ENCODE measurements at places on chromosomes 11 and 22.

DNA sequence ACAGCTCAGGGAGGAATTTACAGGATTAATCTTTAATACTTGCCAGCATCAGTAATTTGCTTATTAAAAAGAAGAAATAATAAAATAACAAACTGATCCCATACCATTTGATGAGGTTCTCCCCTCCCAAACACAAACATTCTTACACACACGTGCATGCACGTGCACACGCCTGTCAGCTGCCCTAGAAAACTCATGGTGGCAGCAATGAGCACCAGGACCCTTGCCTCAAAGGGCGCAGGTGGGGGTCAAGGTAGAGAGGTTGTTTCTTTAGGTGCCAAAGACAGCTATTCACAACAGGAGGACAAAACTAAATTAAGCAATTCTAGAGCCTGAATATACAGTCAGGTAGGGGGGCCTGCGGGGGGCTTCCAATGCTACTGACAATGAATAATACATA is 219.3 kb downstream of the BUD13 start:
- DNase-seq, result no peak

DNA sequence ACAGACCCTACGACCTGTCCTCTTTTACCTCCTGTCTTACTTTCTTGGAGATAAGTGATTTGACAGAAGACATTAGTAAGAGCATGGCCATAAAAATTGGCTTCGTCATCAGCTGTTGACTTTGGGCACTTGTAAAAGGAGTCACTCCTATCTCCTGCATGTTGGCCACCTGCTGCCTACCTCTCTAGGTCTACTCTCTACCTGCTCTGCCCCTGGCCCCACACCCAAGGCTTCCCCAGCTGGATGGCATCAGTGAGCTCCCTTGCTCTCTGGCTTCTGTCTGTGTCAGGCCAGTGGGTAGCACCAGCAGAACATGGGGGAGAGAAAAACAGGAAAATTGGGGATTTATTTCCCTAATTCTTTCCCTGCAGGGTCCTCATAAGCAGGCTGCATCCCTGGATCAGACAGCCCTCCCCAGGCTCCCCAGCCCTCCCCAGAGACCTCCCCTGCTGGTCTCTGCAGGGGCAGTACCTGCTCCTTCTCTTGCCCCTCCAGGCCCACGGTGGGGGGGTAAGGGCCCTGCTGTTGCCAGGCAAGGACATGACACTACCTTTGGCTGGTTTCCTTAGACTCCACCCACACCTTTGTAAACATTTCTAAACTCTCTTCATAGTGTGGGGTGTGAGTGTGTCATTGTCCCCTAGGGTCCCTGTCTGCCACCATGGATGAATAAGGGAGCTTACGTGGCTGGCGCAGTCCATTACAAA is 157.0 kb upstream of the NECTIN1 start:
- DNase-seq, result no peak

GRCh38 chr22:30288419-30289140 is 725 bp downstream of the CASTOR1 start:
- no peak for DNase-seq

DNA sequence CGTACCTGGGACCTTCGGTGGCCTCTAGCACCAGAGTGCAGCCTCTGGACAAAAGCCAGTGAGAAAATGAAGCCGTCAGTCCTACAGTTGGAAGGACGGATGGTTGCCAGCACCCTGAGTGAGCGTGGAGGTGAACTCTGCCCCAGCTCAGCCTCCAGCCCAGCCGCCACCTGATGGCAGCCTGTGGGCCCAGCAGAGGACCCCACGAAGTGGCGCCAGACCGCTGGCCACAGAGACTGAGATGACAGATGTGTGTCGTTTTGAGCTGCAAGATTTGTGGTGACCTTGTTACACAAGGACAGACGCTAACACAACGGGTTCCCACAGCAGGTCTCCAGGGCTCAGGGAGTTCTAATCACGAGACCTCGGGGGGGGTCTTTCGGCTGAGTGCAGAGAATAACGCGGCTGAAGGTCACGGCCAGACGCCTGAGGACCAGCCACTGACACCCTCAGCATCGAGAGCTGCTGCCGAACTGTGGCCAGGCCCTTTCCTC is 75.0 kb downstream of the BRD1 start:
- no peak for DNase-seq

DNA sequence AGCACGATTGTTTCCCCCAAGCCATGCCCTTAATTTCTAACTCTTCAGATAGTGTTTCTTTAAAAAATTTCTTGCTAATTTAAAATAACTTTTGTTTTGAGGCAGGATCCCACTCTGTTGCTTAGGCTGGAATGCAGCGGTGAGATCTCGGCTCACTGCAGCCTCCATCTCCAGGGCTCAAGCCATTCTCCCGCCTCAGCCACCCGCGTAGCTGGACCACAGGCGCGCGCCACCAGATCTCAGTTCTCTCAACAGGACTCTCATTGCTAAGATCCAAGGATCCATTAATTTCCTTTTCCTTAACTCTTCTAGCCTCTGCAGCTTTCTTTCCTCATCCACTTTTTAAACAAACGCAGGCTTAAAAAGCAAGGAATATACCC is 327 bp upstream of the MED17 start:
- no peak for DNase-seq

- no peak for DNase-seq
Observed at GRCh38 chr11:64741375-64742086, 2.4 kb downstream of the RASGRP2 start.

DNA sequence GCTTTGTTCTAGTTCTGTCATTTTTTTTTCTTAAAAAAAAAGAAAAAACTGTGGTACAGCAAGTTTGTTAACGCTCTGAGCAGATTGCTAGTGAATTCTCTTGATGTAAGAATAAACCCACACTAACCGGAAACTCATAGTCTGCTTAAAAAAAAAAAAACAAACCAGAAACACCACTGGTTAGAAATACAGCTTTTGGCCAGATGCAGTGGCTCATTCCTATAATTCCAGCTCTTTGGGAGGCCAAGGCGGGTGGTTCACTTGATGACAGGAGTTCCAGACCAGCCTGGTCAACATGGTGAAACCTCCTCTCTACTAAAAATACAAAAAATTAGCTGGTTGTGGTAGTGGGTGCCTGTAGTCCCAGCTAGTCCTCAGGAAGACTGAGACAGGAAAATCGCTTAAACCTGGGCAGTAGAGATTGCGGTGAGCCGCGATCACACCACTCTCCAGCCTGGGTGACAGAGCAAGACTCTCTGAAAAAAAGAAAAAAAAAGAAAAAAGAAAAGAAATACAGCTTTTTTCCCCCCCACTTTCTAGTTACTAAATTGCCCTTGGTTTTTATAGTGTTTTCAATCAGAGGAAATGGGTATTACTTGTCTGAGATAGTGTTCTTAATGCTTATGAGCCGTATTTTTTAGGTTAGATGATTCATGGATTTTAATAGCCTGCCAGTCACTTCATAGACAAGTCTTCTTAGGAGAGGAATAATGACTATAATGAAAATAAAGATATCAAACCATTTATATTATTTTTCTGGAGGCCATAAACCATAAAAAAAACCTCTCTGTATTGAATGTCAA is 222.8 kb downstream of the DDX10 start:
- DNase-seq, result no peak

DNA sequence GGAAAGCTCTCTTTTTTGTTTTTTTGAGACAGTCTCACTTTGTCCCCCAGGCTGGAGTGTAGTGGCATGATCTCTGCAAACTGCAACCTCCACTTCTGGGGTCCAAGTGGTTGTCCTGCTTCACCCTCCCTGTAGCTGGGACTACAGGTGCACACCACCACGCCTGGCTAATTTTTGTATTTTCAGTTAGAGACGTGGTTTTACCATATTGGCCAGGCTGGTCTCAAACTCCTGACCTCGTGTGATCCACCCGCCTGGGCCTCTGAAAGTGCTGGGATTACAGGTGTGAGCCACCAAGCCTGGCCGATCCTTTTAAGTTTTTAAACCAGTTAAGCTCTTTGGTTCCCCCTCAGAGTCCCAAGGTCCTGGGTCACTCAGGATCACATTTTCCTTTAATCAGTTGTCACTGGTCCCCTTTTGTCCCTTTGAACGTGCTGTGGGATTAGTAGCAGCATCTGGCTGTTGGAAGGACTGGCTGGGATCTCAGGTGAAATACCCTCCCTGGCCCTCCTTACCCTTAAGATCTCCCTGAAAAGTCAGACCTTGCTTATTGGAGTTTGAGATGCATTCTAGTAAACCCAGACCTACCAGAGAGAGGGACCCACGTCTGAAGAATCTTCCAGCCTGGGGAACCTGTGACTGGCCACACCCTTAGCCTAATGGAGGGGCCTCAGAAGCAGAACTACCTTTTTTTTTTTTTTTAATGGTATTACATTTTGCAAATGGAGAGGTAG is 8.1 kb downstream of the MALAT1 start:
- DNase-seq, result no peak

DNA sequence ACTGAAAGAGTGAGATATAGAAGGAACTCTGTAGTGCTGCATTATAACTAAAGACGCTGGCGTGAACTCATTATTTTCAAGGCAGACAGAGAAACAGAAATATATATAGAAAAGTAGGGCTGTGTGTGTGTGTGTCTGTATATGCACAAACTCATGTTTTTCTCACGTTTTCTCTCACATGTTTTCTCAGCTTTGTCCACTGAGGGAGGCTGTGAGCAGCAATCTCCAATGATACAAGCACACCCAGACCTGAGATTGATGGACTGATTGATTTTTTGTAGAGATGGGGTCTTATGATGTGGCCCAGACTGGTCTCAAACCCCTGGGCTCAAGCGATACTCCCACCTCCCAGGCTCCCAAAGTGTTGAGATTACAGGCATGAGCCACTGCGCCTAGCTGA is 122.5 kb downstream of the SERGEF start:
- no peak for DNase-seq

Measured in effector CD4-positive, alpha-beta T cell (primary cell).